ENCODE measurements at places on chromosomes 7 and 10.
A peak's percentile ranks its signal among the peaks of the same experiment; 100 is the strongest.

DNA sequence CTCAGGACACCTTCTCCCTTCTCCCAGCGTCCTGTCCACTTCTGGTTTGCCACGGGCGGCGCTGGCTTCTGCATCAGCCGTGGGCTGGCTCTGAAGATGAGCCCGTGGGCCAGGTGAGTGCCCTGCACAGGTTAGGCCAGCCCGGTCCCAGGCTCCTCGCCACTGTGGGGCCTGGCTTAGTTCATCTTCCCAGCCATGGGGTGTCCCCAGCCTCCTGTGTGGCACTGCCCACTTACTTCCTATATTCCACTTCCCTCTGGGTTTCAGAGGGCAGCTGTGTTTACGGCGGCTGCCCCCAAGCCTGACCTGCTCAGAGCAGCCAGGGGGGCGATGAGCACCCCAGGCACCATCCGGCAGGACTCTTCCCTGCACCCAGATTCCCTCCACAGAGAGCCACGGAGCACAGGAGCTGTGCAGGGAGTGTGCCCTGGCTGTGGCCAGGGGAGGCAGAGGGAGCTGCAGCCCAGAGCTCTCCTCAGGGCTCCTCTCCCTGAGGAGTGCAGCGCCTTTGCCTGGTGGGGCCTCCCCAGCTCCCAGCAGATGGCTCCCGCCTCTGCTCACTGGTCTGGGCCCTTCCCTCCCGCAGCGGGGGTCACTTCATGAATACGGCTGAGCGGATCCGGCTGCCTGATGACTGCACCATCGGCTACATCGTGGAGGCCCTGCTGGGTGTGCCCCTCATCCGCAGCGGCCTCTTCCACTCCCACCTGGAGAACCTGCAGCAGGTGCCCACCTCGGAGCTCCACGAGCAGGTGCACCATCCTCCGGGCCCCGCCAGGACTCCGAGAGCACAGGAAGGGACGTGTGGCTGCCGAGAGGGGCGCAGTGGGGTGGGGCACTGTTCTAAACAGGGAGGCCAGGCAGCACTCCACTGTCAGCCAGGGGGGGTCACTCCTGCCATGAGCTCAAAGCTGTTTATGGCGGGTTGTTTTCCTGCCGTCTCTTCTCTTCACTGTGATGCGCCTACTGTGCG lies 6.4 kb downstream of the LFNG start:
- no peak overlapping the region for H3K4me3 ChIP-seq
- H3K27me3 ChIP-seq = no peaks in the 10 kb centered on the region
- H3K4me1 ChIP-seq = peaks cover 23% of the 10 kb centered on the region
- no peak for DNase-seq

GRCh38 chr7:131556053-131556908 lies at the start of gene PODXL:
TSS of gene PODXL (minus strand) at chr7:131556628. CDS start at chr7:131556359, 269 bp downstream.
- no peak within 1 kb of the TSS for H3K27ac ChIP-seq
- peaks cover 33% of the 10 kb centered on the region for H3K27me3 ChIP-seq
- H3K4me3 ChIP-seq = peak within 1 kb of the TSS; percentile 45
- H3K36me3 ChIP-seq = no peaks in the 10 kb centered on the region
- peak; percentile 55 for DNase-seq

DNA sequence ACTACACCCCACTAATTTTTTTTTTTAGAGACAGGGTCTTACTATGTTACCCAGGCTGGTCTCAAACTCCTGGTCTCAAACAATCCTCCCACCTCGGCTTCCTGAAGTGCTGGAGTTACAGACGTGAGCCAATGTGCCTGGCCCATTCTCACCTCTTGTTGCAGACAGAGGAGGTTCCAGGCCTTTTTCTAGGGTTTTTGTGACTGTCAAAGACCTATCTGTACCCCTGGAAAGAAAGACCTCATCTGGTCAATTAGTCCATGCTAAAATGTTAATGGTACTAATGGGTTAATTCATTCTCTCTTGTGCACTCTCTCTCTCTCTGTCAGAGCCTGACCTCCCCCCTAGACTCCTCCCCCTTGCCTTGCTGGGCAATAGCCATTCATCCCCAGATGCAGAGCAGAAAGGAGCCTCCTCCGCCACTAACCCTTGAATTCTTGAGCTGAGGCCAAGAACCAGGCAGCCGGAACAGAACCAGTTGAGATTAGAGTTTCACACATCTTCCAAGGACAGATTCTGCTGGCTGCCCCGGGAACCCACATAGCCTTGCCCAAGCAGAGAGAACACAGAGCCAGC lies 209.7 kb downstream of the SKIDA1 start:
- peaks cover 12% of the 10 kb centered on the region for H3K4me1 ChIP-seq
- DNase-seq = peak; percentile 92
- H3K27me3 ChIP-seq = no peaks in the 10 kb centered on the region
- H3K36me3 ChIP-seq = no peaks in the 10 kb centered on the region
- H3K4me3 ChIP-seq = no peak overlapping the region

DNA sequence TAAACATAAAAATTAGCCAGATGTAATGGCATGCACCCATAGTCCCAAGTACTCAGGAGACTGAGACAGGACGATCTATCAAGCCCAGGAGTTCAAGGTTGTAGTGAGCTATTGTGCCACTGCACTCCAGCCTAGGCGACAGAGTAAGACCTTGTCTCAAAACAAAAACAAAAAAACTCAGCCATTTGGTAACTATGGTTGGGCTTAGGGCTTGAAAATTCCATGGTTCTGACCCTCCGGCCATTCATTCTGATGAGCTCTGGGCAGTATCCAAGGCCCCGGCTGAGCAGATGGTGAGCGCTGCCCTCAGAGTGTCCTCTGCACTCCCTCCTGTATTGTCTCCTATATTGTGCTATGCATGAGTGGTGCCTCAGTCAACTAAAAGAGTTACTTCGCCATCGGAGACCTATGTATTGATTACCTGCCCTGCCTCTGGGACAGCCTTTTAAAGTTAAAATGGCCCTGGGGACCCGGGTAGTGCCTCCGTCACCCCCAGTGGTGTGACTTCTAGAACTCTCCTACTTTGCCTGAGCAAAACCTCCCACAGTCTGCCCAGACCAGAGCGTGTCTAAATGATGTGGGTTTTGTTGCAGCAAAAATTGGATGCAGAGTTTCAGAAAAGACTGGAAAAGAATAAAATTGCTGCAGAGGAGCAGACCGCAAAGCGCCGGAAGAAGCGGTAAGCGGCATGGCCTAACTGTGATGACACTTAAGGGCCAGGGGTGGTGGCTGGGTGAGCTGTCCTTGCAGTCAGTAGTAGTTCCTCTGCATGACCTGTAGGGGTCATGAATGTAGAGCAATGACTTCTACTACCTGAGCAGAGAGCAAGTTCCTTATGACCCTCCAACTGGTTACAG lies 8.1 kb downstream of the PRKRIP1 start:
- DNase-seq = peak; percentile 57
- H3K27me3 ChIP-seq = no peaks in the 10 kb centered on the region
- H3K4me1 ChIP-seq = no peaks in the 10 kb centered on the region
- H3K27ac ChIP-seq = peak overlapping the region; percentile 41

DNA sequence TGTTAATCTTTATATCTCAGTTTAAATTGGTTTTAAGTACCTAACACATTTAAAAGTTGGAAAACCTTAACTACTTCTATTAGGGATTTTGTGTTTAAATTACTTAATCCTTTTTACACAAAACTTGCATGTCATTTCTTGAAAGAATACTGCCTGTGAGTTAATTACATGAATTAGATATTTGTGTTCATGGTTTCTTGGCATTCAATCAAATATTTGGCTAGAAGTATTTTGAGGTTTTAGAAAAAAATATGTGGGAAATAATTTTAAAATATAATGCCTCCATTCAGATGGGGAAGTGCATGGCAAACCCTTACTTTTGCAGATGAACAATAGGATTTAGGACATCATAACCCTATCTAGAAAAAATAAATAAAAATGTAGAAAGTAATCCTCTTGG lies 186.5 kb upstream of the SEMA3E start:
- H3K27me3 ChIP-seq = no peaks in the 10 kb centered on the region
- H3K4me1 ChIP-seq = no peaks in the 10 kb centered on the region
- no peaks in the 10 kb centered on the region for H3K36me3 ChIP-seq
- no peak overlapping the region for H3K27ac ChIP-seq

GRCh38 chr10:115972426-115972825 lies 300.6 kb downstream of the GFRA1 start:
- H3K36me3 ChIP-seq = no peaks in the 10 kb centered on the region
- no peaks in the 10 kb centered on the region for H3K4me1 ChIP-seq
- H3K27ac ChIP-seq = no peak overlapping the region
- DNase-seq = no peak
- no peaks in the 10 kb centered on the region for H3K27me3 ChIP-seq

DNA sequence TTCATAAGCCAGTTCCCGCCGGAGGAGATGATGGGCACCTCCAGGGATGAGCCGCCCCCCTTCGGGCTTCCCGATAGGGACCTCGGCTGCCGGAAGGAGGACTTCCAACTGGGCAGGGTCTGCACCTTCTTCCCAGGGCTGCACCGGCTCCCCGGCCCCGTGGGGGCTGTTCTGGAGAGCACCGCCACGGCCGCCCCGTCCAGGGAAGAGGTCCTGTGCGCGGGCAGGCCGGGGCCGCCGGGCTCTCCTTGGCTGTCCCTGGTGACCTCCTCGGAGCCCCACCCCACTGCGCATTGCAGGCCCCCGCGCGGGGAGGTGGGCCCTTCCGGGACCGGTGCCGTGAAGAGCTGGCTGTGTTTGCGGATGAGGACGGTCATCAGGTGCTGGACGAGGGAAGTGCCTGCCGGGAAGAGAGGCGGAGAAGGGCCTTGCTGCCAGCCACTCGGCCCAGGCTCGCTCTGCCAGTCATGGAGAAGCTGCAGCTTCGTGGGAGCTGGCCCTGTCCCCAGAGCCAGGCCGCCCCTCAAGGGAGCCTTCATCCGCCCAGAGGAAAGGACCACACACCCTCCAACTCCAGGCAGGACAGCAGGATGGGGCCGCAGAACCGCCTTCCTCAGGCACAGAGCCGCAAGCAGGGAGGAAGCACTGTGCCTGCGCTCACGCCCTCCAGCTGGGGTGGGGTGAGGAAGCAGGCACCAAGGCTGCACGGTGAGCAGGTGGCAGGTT lies 144.4 kb downstream of the MAPK8 start:
- no peak overlapping the region for H3K27ac ChIP-seq
- H3K27me3 ChIP-seq = no peaks in the 10 kb centered on the region
- peaks cover 14% of the 10 kb centered on the region for H3K36me3 ChIP-seq
- DNase-seq = no peak
- H3K4me1 ChIP-seq = peaks cover 5% of the 10 kb centered on the region
- H3K4me3 ChIP-seq = no peak overlapping the region

DNA sequence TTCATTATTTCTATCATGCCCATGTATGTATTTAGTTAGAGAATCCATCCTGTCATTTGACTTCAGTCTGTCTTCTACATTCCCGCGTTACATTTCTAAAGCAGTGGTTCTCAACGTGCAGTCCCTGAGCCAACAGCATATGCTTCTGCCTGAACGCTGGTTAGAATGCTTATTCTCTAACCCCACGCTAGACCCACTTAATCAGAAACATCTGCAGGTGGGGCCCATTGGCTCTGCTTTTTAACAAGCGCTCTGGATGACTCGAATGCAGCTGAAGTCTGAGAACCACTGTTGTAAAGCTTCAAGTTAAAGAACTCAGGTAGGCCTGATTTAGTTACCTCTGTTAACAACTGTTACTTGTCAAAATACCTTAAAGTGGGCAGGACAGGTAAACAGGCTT lies 38.2 kb downstream of the NEUROD6 start:
- no peak overlapping the region for H3K27ac ChIP-seq
- no peak for DNase-seq
- H3K4me1 ChIP-seq = no peaks in the 10 kb centered on the region
- no peaks in the 10 kb centered on the region for H3K27me3 ChIP-seq
- no peak overlapping the region for H3K4me3 ChIP-seq
- H3K36me3 ChIP-seq = no peaks in the 10 kb centered on the region

DNA sequence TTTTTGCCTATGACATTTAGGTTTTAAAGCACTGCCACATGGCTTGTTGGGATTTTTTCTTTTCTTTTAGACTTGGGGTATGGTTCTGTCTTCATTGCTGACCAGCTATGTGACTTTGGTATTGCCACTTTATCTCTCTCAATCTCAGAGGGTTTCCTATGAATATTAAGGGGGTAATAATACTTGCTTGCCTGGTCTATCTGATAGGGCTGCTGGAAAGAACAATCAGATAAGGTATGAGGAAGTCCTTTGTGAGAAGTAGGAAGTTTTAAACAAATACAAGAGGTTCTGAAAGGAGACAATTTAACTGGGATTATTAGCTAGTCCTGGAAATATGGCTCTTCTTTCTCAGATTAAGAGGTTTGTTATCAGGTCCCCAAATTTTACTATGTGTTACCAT lies 80.8 kb downstream of the ZNF92 start:
- H3K27me3 ChIP-seq = no peaks in the 10 kb centered on the region
- no peaks in the 10 kb centered on the region for H3K36me3 ChIP-seq
- no peaks in the 10 kb centered on the region for H3K4me1 ChIP-seq
- DNase-seq = no peak
- no peak overlapping the region for H3K4me3 ChIP-seq

DNA sequence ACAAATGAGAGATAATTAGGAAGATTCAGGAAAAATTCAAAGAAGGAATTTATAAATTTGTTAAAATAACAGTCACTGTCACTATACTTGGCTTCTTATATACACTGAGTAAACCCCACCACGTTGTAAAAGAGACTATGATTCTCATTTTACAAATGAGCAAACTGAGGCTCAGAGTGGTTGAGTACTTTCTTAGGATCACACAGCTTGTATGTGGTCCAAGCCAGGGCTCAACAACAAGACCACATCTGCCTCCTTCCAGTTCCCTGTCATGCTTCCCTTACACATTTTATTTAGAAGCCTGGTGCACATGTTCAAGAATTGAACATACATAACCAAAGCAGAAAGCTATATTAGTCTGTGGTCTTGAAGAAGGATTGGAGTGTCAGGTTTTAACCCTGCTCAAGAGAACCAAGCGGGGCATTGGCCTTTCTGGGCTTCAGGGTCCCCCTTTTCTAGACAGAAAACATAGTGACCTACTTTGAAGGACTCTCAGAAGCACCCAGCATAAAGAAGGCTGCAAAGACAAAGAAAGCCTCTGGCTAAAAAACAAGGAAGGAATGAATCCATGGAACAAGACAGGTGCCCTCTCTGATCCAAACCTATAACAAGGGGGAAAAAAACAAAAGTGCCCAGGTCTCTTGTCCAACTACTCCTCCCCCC lies 846 bp downstream of the MRLN start:
- no peak overlapping the region for H3K27ac ChIP-seq
- no peaks in the 10 kb centered on the region for H3K4me1 ChIP-seq
- no peak overlapping the region for H3K4me3 ChIP-seq
- no peaks in the 10 kb centered on the region for H3K36me3 ChIP-seq
- DNase-seq = no peak

DNA sequence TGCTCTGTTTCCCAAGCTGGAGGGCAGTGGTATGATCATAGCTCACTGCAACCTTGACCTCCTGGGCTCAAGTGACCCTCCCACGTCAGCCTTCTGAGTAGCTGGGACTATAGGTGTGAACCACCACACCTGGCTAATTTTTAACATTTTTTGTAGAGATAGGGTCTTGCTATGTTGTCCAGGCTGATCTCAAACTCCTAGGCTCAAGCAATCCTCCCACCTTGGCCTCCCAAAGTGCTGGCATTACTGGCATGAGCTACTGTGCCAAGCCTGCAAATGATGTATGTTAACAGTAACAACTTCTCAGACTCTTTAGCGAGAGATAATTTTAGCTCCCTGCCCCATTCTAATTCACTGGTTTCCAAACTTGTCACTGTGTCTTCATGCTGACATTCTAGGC lies 27.7 kb upstream of the SEPHS1 start:
- peaks cover 4% of the 10 kb centered on the region for H3K27me3 ChIP-seq
- no peak for DNase-seq
- no peaks in the 10 kb centered on the region for H3K4me1 ChIP-seq
- H3K4me3 ChIP-seq = no peak overlapping the region
- H3K36me3 ChIP-seq = no peaks in the 10 kb centered on the region
- no peak overlapping the region for H3K27ac ChIP-seq
